AG04450 (cell line): ENCODE measurements at places on chromosomes 13 and 19.

DNA sequence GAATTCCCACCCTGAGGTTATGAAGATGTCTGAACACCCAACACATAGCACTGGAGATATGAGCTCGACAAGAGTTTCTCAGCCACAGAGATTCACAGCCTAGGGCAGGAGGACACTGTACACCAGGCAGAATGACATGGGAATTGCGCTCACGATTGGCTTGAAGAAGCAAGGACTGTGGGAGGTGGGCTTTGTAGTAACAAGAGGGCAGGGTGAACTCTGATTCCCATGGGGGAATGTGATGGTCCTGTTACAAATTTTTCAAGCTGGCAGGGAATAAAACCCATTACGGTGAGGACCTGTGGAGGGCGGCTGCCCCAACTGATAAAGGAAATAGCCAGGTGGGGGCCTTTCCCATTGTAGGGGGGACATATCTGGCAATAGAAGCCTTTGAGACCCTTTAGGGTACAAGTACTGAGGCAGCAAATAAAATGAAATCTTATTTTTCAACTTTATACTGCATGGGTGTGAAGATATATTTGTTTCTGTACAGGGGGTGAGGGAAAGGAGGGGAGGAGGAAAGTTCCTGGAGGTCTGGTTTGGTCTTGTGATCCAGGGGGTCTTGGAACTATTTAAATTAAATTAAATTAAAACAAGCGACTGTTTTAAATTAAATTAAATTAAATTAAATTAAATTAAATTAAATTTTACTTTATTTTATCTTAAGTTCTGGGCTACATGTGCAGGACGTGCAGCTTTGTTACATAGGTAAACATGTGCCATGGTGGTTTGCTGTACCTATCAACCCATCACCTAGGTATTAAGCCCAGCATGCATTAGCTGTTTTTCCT, 7.0 kb downstream of the KLK3 start:
- no peak for DNase-seq

DNA sequence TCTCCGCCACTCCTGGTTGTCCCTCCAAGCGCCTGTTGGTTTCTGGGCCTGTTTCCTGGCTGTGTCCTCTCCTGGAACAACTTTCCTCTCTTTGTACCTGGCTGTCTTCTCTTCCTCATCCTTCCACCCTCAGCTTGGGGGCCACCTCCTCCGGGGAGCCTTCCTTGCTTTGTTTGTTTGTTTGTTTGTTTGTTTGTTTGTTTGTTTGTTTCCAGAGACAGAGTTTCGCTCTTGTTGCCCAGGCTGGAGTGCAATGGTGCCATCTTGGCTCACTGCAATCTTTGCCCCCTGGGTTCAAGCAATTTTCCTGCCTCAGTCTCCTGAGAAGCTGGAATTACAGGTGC, 6.6 kb upstream of the TCF3 start:
- no peak for DNase-seq

- DNase-seq, result no peak
These were observed 1.0 kb downstream of the KDM4B start for GRCh38 chr19:4969772-4970531.

- DNase-seq, result no peak
These were observed 145.0 kb downstream of the SLITRK6 start for GRCh38 chr13:85654227-85654626.

DNA sequence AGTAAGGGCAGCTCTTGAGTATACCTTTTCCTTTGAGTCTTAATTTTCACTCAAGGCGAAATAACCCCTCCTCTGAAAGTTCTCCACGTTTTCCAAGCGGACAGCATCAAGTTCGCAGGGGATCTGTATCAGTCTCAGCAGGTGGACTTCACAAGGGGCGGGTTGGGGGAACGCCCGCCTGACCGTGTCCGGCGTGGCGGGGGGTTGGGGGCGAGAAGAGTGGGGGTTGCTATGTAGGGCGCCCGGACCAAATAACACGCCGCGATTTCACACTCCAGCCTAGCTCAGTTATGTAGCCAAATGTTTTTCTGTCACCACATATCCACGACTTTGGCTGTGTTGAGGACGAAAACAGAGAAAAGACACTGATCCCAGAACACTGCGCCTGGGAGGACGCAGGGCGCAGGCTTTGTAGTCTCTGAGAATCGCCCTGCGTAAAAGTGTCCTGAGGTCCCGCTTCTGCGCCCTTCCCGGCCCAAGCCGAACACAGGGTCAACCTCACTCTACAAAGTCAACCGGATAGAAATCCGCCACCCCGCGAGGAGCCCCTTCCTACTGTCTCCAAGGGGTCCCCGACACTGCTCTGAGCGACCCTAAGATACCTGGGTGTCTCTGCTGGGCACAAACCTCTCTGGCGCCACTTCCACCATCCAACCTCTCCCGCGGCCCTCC, 524 bp downstream of the RUBCNL start:
- DNase-seq, result no peak

GRCh38 chr13:93225610-93226009, 997 bp upstream of the GPC6 start:
- DNase-seq, result no peak

- no peak for DNase-seq
These were observed 14.3 kb downstream of the ERICH4 start for GRCh38 chr19:41457241-41457640.

DNA sequence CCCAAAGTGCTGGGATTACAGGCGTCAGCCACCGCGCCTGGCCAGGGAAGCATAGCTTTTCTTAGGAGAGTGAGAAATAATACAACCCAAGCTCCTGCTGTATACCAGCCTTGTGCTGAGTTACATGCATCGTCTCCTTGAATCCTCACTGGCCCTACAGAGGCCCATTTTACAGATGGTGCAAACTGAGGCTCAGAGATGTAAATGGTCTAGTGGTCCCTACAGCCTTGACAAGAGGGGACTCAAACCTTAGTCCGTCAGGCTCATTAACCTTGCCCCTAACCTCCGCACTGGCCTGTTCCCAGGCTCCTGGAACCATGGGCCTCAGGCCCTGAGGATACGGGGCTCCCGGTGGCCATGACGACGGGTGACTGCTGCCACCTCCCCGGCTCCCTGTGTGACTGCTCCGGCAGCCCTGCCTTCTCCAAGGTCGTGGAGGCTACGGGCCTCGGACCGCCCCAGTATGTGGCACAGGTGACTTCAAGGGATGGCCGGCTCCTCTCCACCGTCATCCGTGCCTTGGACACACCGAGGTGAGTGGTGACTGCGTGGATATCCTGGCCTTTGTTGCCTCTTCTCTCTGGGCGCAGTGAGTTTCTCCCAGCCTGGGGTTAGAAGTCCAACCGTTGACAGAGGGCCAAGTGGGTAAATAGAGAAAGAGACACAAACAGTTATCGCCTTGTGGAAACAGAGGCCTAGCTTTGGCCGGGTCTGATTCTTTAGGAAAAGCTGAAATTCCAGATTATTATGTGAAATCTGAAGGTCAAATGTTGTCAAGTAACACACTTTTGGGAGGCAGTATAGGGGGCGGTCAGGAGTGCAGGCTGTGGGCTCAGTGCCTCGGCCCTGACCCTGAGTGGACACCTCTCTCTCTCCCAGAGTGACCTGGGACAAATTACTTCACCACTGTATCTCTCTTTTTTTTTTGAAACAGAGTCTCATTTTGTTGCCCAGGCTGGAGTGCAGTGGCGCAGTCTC, 8.7 kb downstream of the MARCHF2 start:
- DNase-seq, result no peak

- no peak for DNase-seq
These were observed 73.4 kb downstream of the AKAP11 start for GRCh38 chr13:42345367-42345766.

- peak; percentile 26 for DNase-seq
These were observed 117.7 kb downstream of the COL4A2 start for GRCh38 chr13:110424569-110425443.

DNA sequence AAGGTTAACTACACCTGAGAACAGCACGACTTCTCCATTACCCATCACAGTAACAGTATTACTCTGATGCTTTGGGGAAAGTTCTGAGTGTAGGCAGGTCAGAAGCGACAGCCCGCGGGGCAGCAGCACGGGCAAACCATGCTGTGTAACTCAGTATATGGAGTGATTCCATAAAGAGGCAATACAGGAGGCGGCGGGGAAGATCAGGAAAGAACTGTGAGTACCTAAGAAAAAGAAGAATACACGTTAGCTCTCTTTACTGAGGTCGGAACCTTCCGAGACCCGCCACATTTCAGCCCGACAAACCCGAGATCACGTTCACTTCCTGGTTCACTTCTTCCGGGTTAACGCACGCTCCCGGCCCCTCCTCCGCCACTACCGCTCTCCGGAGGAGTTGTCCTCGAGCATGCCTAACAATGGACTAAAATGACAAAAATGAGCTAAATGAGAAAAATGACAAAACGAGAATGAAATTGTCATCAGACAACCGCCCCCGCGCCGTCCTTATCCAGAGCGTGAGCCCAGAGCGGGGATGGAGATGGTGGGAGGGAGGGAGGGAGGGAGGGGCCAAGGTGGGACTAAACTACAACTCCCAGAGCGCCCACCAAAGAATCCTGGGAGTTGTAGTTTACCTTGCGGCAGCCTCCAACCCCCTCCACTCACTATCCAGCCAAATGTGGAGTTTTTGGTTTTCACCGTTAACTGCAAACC, at the start of gene MTRF1:
MTRF1 (minus strand) TSS at position 316 of the 711 bp plus-strand sequence. CDS start 2,669 bp downstream, outside the sequence.
- DNase-seq, result peak; percentile 21

- no peak for DNase-seq
These were observed 4.9 kb downstream of the NAPA start for GRCh38 chr19:47509973-47510372.

DNA sequence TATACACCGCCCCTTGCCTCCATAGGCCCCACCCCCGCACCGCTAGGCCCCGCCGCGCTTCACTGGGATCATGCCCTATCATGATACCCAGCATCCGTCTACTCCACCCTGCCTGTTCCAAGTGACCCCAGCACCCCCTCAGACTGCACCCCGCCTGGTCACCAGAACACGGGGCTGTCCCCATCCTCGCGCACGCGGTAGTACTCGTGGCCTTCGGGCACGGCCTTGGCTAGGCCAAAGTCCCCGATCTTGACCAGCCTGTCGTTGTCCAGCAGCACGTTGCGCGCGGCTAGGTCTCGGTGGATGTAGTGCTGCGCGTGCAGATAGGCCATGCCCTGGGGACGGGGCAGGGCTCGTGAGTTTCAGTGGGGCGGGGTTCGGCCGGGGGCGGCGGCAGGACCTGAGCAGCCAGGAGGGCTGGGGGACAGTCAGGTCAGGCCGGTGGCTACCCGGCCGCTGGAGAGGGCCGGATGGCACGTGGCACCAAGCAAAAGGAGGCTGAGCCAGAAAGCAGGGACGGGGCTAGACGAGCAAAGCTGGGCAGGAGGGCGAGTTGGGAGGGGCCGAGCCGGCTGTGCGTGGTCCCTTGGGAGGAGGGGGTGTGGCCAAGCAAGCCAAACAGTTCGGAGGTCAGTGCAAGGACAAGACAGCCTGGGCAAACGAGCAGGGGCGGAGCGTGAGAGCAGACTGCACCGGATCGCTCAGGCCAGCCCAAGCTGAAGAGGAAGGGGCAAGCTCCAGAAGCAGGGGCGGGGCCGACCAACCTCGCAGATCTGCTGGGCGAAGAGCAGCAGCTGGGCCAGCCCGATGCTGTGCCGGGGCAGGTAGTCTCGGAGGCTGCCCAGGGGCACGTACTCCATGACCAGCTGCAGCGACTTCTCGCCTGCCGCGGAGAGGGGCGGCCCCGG, 13.6 kb upstream of the ICAM3 start:
- DNase-seq, result no peak

- no peak for DNase-seq
These were observed 8.7 kb downstream of the MAP2K2 start for GRCh38 chr19:4115050-4115817.

GRCh38 chr13:114122127-114122511, 10.3 kb downstream of the RASA3 start:
- no peak for DNase-seq

- no peak for DNase-seq
These were observed 13.0 kb downstream of the GAS6 start for GRCh38 chr13:113850722-113851479.

DNA sequence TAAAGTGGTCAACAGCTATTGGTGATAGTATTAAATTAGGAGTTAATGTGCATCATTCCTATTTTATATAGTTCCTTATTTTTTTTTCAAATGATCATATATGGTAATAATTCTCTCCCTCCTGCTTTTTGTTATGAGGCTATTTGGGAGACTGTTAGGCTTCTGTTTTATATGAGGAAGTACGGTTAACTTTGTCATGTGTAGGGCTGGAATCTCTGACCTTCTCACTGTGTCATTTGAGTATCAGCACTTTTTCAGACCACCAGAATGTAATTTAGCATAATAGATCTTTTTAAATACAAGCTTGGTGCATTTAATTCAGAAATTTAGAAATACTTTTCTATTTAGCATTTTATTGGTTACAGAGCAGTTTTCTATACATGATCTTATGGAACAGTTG, 7.7 kb downstream of the DGKH start:
- DNase-seq, result no peak

GRCh38 chr19:42246922-42247639, 4.7 kb upstream of the GSK3A start:
- DNase-seq, result no peak

DNA sequence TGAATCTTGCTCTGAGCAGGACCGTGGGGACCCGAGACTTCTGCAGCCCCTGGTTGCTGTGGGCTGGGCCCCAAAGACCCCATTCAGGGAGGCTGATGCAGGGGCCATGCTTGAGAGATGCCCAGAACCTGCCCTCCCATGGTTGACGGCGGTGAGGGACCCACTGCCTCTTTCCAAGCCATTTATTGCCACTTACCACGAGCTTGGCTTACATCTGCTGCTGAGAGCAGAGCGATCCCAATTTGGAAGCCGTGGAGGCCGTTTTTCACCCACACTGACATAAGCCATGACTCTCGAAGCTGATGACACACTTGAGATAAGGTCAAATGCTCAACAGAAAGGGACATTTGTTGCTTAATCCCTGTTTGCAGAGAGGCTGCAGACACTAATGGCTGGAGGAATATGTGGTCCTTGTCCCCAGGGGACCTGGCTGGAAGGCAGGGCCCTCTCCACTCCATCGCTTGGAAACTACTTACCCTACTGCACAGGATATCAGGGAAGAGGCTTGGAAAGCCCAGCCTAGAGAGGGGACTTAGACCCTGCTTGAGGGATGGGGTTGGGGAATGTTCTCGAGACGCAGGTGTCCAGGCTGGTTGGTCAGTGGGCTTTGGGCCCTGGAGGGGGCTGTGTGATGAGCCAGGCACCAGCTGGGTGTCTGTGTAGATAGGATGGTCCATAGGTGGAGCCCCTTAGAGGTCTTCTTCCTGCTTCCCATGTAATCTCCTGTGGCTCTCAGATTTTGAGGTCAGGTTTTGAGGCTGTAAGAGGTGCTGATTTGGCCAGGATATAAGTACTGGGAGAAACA, 15.3 kb downstream of the ZNF536 start:
- no peak for DNase-seq

DNA sequence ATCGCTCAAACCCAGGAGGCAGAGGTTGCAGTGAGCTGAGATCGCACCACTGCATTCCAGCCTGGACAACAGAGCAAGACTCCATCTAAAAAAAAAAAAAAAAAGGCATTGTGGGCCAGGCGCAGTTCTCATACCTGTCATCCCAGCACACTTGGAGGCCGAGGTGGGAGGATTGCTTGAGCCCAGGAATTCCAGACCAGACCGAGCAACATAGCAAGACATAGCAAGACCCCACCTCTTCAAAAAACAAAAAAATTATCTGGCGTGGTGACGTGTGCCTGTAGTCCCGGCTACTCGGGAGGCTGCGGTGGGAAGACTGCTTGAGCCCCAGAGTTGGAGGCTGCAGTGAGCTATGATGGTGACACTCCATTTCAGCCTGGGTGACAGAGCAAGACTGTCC, 18.0 kb downstream of the PIP5K1C start:
- DNase-seq, result no peak

GRCh38 chr19:40611900-40612698, 10.9 kb downstream of the LTBP4 start:
- no peak for DNase-seq
